ENCODE measurements at places on chromosomes 4 and X.
A peak's percentile ranks its signal among the peaks of the same experiment; 100 is the strongest.

GRCh38 chrX:24703185-24703494, 9.4 kb downstream of the POLA1 start:
- DNase-seq = no peak

DNA sequence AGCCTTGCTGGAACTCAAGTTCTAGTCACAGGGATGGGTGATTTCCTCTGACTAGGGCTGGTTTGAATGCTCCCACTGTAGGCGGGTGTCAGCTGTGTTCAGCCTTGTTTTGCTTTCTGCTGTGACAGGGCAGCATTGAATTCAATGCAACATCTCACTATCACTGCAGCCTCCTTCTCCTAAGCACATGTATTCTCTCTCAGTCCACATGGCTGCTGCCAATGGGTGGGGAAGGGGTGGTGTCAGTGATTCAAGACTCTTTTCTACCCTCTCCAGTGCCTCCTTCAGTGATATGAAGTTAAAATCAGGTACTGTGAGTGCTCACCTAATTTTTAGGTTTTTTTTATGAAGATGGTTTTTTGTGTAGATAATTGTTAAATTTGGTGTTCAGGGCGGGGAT, 46.3 kb downstream of the COL4A5 start:
- no peak for DNase-seq

DNA sequence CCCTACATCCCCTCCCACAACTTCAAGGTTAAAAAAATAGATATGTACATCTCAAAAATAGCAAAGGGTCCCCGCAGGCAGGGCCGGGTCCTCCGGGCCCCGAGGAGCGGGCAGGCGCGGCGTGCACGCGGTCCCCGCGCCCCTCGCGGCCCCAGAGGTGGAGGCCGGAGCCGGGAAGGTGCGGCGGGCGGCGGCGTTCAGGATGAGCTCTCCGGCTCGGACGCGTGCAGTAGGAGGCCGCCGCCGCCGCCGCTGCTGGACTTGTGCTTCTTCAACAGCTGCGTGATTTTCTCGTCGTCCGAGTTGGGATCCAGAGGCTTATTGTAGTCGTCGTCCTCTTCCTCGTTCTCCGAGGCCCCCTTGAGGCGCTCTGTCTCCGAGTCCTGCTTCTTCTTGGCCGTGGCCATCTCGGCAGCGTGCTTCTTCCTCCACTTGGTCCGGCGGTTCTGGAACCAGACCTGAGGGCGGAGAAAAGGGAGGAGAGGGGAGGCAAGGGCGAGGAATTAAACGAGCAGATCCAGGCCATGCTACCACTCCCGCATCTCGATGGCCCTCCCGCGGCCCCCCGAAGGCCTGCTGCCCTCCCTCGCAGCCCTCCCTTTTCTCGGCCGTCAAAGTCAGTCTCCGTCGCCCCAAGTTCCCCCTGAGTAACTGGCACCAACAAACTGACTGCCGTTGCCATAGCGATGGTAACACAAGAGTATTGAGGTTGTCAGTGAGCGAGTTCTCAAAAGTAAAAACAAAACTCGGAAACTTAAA, 5.8 kb downstream of the NKX6-1 start:
- peak; percentile 49 for DNase-seq

GRCh38 chr4:156193106-156193505, 239.4 kb upstream of the CTSO start:
- DNase-seq = no peak

DNA sequence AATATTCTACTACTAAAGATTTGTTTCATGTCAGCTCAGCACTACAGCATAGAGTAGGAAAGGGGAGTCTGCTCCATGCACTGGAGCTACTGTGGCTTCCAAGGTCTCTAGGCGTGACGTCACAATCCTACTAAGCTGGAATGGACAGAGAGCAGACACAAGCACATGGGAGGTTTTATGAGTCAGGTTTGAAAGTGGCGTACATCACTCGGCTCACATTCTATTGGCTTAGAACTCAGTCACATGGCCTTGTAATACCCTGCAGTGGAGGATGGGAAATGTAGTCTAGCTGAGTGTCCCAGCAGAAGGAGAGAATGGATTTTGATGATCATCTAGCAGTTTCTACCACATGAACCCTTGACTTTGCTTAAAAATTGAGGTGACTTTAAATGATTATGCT, 624.8 kb upstream of the ATOH1 start:
- no peak for DNase-seq

GRCh38 chr4:179662522-179662921, 2220.3 kb upstream of the AGA start:
- no peak for DNase-seq

DNA sequence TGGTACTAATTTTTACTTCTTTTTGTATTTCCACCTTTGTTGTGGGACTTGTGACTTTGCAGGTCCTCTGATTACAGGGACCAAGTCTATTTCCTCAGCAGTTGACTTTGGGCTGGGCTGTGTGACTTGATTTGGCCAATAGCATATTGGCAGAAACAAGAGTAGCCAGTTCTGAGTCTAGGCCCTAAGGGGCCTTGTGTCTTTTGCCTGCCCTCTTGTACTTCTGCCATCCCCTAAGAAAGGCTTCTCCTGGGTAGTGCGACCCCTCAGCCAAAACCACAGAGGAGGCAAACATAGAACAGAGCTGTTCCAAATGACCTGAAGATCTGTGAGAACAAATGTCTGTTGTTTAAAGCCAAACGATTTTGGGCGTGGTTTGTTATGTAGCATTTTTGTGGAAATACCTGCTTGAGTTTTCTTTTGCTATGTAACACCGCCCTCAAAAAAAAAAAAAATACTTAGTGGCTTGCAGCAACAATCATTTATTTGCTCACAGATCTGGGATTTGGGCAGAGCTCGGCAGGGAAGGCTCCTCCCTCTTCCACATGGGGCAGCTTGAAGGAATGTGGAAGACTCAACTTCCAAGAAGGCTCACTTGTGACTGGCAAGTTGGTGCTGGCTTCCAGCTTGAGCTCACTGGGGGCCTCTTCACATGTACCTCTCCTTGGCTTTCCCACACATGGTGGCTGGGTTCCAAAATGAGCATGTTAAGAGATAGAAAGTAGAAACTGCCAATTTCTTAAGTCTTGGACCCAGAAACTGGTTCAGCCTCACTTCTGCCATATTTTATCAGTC, 423.0 kb upstream of the CNKSR2 start:
- DNase-seq = no peak

GRCh38 chrX:9729171-9729885, 36.3 kb downstream of the GPR143 start:
- DNase-seq = no peak

GRCh38 chr4:18391354-18391728, 369.8 kb upstream of the LCORL start:
- DNase-seq = no peak

- no peak for DNase-seq
These were observed 45.7 kb downstream of the ARHGAP10 start for GRCh38 chr4:147777456-147778091.

DNA sequence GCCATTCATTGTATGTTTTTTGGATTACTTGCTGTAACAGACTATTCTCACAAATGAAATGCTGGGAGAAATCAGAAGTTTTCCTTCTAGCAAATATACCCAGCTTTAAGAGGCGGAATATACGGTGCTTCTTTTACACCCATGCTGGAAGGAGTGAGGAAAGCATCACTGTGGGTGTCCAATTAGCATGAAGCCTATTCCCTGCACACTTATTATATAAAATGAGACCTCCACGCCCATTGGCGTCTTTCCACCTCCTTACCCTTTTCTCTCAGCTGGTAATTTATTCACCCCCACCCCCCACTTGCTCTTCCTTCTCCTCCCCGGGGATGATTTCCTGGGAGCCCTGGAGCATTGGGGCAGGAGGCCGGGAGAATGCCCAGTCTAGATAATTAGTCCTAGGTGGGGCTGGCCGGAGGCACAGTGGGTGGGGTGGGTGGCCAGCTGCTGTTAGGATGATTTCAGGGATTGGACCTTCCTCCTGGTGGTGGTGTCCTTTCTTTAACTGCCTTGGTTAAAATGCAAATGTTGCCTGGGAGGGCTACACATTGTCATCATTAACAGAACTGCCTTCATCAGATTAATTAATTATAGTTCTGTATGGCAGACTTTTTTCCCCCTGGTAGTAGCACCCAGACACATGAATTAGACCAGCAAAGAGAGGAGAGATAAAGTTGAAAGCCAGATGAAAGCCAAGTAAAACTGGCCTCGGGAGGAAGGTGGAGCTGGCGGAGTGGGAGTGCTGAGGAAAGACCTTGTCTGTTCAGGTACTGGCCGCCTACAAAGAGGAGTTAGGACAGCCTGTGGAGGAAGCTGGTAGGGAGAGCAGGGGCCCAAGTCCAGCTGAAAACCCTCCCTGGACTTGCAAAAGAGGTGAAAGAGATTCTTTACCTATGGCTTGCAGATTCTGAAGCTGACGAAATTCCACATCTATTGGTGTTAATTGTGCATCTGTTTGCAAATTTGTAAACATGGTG, 11.4 kb downstream of the SHROOM2 start:
- DNase-seq = no peak
